Left colon (tissue), 2 donors: ENCODE measurements at places on chromosomes 11 and 22.

GRCh38 chr11:3803726-3804495 is 4.4 kb upstream of the PGAP2 start:
- no peak for DNase-seq

GRCh38 chr22:40524392-40525249 is 111.9 kb downstream of the MRTFA start:
- DNase-seq: no peak

- no peak for DNase-seq
These were observed 18.5 kb upstream of the SPON1 start for GRCh38 chr11:13944016-13944415.

DNA sequence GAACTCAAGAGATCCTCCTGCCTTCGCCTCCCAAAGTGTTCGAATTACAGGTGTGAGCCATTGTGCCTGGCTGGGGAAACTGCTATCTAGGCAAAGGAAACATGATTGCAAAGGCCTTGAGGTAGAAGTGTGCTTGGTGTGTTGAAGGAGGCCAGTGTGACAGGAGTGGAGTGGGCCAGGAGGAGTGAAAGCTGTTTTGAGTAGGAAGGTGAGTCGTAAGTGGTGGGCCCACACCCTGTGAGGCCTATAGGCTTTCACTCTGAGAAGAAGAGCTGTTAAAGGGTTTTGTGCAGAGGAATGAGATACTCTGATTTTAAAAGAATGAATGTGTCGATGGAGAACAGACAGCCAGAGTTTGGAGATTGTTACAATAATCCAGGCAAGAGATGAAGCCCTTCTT is 43.4 kb downstream of the WEE1 start:
- no peak for DNase-seq

DNA sequence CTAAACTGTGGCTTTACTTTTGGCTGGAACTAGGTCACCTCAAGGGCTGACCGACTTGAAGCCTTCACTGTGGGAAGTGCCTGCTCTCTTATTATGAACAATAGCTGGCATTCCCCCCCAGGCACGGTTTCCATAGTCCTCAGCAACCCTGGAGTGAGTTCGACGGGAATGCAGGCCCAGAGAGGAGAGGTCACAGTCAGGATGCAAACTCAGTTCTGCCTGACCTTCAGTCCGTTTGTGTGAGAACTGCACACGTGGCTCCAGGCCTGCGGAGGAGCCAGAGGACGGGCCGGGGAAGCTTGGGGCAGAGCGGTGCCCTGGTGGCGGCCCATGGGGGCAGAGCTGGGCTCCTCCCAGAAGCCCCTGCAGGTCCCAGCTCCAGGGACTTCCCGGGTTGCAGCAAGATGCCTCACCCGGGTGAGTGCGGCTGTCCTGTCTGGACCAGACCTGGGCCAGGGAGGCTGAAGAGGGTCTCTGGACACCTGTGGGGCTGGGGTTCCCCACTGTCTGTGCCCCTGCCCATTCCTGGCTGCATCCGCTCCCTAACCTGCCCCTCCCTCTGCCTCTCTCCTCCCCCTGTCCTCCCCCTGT is 17.2 kb downstream of the SLC25A18 start:
- DNase-seq: no peak

DNA sequence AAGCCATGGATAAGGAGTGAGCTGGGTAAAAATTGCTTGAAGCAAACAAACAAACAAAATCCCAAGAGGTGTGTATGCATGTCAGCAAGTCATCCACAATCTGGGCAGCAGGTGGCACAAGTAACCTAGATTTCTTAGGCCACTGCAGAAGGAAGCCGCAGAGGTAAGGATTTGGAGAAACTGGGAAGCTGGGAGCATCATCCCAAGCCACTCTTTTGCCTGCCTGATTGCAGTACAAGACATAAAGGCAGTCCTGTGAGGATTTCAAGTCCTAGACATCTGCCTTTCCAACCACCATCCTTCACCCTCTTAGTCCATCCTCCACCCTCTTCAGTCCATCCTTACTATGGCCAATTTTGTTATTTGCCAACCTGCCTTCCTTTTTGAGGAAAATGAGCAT is 67.2 kb upstream of the BMAL1 start:
- DNase-seq: peak; percentile 44

DNA sequence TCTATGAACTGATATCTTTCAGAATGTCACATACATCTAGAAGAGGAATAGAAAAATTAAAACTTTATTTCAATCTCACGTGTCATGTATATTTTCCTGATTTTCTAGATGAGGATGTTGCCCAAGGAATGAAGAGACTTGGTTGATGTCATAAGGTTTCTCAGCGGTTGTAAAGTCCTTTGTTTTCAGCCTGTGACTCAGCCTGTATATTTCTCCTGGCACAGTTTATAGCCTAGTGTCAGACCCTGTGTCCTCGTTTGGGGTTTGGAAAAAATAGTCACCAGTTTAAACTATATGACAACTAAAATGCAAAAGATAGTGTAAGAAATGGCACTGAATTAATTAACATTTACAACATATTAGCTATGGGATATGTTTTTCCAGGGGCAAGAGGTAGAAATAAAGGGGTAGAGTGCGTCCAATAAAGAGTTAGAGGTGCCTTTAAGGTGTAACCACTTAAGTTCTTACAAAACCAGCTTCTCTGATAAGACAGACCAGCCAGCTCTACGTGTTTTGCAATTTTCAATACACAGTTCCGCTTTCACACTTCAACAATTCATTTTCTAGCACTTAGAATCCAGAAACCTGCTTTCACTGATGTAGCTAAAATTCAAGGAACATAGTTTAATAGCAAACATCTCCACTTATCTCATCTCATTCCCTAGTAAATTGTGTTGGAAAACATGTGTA is 1432.6 kb upstream of the TENM4 start:
- DNase-seq: no peak

- DNase-seq: peak; percentile 60
These were observed 53.9 kb upstream of the PPP6R3 start for GRCh38 chr11:68406324-68407313.

- no peak for DNase-seq
These were observed 650 bp upstream of the NUP50 start for GRCh38 chr22:45163099-45163450.

DNA sequence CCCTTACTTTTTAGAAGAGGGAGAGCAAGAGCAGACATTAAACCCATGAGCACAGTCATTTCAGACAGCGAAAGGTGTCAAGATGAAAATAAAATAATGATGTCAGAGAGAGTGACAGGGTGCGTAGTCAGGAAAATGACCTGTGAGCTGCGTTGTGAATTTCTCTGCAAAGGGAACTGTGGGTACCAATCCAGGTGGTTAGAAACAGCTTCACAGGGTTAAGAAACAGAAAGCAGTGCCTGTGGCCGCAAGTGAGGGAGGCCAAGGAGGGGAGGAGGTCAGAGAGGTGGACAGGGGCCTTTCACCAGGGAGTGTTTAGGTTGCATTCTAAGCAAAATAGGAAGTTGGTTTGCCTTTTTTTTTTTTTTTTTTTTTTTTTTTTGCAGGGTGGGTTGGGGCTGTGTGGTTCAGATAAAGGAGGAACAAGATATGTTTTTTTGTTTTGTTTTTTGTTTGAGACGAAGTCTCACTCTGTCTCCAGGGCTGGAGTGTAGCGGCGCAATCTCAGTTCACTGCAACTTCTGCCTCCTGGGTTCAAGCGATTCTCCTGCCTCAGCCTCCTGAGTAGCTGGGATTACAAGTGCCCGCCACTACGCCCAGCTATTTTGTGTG is 7.9 kb downstream of the TIGD3 start:
- DNase-seq: no peak

DNA sequence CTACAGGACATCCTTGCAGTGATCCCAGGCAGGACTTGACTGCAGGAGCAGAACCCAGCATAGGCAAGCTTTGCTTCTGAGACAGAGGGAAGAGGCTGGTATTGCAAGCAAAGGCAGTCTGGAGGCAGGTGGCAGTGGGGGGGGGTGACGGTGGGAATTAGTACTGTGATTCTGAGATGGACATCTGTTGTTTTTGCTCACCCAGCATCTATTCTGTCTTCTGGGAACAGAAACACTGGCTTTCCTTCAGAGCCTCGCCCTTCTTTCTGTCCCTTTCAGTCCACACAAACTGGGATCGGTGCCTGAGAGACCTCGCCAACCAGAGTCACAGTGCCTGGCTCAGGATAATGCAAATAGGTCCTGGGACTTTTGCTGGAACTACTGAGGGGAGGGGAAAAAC is 31.2 kb upstream of the RASL10A start:
- no peak for DNase-seq

- peak; percentile 49 for DNase-seq
These were observed at the start of gene GUCD1 for GRCh38 chr22:24554313-24555164. Gene GUCD1, minus strand, starts transcription at chr22:24555138. Its CDS starts 147 bp downstream, at chr22:24554991.

- peak; percentile 93 for DNase-seq
These were observed 61.5 kb downstream of the ENDOD1 start for GRCh38 chr11:95150956-95151684.

DNA sequence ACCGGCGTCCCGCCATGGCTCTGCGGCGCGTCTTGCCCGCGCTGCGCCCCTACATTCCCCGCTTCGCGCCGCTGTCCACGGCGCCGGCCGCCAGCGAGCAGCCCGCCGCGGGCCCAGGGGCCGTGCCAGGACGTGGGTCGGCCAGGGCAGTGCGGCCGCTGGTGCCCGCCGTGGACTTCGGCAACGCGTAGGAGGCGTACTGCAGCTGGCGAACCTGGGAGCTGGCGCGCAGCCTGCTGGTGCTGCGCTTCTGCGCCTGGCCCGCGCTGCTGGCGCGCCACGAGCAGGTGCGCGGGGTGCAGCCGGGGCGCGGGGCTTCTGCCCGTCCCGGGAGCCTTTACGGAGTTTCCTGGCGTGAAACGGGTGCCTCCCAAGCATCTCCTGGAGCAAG is 20.1 kb downstream of the DGCR6L start:
- DNase-seq: no peak

GRCh38 chr11:75100314-75100713 is 3.6 kb upstream of the OR2AT4 start:
- no peak for DNase-seq

DNA sequence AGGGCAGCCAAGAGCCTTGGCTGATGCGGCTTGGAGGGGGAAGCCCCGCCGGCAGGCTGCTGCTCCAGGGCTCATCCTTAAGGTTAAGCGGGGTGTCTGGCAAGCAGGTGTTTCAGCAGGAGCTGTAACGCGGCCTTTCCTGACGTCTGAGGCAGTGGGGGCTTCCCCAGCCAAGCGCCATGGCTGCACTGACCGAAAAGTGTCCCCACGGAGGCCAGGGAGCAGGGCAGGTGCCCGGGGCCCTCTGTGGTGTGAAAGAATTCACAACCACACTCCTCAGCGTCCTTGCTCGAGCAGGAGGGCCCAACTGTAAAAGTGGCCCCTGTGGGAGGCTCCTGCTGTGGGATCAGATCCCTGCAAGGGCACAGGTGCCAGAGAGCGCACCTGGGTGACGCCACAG is 79.2 kb downstream of the DHCR7 start:
- DNase-seq: no peak

DNA sequence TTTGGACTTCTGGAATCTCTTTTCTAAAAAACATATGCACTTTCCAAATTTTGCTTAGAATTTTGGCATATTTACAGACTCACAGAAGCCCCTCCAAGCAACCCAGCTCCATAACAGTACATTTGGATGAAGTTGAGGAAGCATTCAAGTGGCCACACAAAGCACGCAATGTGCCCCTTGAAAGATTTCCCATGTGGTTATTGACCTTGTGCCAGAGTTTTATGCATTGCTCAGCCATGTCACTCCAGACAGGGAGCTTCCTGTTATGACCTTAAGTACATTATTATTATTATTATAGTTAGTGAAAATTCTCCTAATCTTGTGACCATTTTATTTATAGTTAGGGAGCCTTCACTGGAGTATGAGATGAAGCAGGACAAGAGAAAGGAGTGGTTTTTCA is 35.0 kb upstream of the BDNF start:
- no peak for DNase-seq

GRCh38 chr11:134449051-134449450 is 37.0 kb upstream of the B3GAT1 start:
- no peak for DNase-seq

DNA sequence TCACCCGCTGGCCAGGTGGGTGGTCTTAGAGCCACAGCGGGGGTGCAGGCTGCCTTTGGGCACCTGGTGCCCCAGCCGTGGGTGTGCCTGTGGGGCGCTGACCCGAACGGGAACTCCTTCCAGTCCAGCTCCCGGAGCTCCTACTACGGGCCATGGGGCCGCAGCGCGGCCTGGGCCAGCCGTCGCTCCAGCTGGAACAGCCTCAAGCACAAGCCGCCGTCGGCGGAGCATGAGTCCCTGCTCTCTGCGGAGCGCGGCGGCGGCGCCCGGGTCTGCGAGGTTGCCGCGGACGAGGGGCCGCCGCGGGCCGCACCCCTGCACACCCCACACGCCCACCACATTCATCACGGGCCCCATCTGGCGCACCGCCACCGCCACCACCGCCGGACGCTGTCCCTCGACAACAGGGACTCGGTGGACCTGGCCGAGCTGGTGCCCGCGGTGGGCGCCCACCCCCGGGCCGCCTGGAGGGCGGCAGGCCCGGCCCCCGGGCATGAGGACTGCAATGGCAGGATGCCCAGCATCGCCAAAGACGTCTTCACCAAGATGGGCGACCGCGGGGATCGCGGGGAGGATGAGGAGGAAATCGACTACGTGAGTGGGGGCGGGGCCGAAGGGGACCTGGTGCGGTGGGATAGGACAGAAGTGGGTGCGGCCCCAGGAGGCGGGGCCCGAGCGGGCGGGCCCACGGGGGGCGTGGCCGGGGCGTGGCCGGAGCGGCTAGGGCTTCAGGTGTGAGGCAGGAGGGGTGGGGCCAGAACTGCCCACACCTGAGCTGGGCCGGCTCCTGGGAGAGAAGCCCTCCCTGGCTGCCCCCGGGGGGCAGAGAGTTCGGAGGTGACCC is 91.5 kb downstream of the CACNA1I start:
- DNase-seq: peak; percentile 77

DNA sequence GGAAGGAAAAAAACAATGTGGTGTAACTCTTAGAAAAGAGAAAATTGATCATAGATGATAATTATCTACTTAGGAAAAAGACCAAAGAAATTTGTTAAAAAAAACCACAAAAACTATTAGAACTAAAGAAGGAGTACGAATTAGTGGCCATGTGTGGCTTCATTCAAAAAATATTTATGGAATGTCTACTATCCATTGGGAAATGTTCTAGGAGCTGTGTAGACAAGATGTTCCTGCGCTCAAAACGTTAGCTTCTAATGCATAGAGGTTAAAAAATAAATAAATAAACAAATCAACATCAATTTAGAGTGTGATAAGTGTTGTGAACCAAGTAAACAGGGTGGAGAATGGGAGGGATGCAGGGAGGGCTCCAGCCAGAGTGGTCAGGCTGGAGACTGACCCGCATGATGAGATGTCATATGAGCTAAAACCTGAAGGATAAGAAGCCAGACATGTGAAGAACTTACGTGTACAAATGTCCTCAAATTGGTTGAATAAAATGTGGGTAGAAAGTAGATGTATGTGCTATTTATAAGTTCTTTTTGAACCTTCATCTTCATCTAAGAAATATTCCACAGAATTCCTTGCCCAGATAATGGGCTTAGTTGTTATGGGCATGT is 4.3 kb upstream of the EXPH5 start:
- DNase-seq: no peak

GRCh38 chr11:8242118-8242475 is 21.6 kb downstream of the LMO1 start:
- DNase-seq: no peak

GRCh38 chr11:78741741-78742140 is 167.1 kb upstream of the NARS2 start:
- DNase-seq: no peak

GRCh38 chr11:117610045-117610444 is 187.0 kb downstream of the DSCAML1 start:
- no peak for DNase-seq

- DNase-seq: no peak
These were observed 17.3 kb upstream of the LMO2 start for GRCh38 chr11:33909150-33909549.

- peak; percentile 46 for DNase-seq
These were observed 36.9 kb upstream of the BIRC3 start for GRCh38 chr11:102280245-102280833.

- DNase-seq: no peak
These were observed 67.5 kb upstream of the AMOTL1 start for GRCh38 chr11:94700622-94701021.
